Stimulated activated CD8-positive, alpha-beta memory T cell treated with anti-CD3 and anti-CD28 coated beads, Interleukin-15, amount 100 ng/mL, for 1 hour (primary cell): ENCODE measurements at places on chromosomes 1 and 21.

DNA sequence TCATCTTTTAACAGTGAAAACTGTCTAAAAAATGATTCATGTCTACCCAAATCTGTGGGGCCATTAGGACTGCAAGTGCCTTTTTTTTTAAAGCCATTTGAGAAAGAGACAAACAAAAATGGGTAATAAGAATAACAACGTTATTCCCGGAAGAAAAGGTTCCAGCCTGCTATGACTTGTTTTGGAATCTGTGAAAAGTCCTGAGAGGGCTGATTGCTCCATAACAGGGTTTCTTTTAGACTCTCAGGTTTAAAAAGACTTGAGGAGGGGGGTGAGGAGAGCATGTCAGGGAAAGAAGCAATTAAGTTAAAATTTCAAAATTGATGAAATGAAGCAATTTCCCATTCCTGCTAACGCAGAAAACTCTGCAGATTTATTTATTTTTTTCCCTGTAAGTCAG is 56.4 kb downstream of the CACHD1 start:
- no peak for DNase-seq

- peak; percentile 14 for DNase-seq
Observed at GRCh38 chr1:113978863-113979702, at the start of gene OLFML3. Gene OLFML3, plus strand, starts transcription at chr1:113979474. Its CDS starts 43 bp downstream, at chr1:113979517.

- no peak for DNase-seq
Observed at GRCh38 chr1:186295980-186296379, 79.1 kb downstream of the TPR start.

GRCh38 chr1:231364192-231364591 is 26.1 kb downstream of the SPRTN start:
- DNase-seq, result no peak

- DNase-seq, result no peak
Observed at GRCh38 chr1:216140730-216141524, 282.3 kb downstream of the USH2A start.

DNA sequence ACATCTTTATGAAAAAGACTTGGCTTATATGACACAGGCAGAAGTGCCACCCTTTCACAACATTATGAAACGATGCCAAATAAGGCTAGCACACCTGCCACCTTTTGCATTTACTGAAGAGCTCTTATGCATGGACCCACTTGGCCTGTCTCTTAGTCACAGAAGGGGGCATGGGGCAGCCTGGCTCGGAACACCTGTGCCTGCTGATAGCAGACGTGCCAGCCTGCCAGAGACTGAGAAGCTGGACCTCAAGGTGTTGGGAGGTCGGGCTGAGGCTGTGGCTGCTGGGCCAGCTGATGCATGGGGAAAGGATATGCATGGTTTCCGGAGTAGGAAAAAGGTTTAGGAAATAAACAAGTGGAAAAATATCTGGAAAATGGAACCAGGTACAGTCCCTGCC is 21.5 kb downstream of the RCAN1 start:
- no peak for DNase-seq

GRCh38 chr21:38042246-38042645 is 126.0 kb upstream of the KCNJ6 start:
- DNase-seq, result no peak

- DNase-seq, result no peak
Observed at GRCh38 chr1:115251340-115251748, 86.7 kb downstream of the NGF start.

DNA sequence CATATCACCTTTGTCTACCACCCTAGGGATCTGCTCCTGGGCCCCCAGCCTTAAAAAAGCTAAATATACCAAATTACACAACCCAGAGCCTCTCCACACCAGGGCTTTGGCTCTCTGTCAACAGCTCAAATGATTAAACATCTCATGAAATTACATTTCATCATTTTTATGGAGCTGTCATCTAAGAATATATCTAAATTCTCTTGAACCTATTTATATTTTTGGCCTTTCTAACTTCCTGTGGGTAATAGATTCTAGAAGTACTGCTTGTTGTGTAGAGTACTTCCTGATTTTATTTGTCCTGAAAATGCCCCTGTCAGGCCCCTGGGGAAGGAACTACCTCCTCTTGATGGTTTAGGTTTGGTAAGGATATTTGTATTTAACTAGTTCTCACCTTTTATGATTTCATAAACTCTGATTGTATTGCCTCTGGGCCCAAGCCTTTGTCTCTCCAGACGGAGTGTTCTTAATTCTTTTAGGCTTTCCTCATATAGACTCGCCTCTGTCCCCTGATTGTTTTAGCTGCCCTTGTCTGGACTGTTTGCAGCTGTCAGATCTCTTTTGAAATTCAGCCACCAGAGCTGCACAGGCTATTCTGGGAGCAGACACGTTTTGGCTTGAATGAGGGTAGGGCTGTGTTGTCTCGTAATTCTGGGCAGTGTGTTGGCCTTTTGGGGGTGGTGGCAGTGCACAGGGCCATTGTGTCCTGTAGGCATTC is 16.6 kb downstream of the MYOG start:
- DNase-seq, result no peak

DNA sequence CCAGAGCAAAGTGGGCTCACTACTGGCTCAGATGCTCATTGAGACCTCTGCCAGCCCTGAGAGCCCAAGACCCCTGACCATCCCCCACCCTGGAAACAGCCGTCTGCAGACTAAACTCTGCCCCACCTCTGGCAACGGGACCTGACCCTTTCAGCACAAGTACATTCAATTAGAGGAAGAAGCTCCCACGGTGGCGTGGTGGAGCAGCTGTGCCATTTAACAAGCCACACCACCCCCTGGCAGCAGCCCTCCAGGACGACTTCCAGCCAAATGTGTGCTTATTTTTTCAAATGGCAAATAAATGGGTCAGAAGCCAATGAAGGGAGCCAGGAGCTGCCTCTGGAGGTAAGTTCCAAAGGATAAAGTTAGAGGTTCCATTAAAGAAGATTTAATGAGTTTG is 226.7 kb downstream of the NPHP4 start:
- DNase-seq, result no peak

DNA sequence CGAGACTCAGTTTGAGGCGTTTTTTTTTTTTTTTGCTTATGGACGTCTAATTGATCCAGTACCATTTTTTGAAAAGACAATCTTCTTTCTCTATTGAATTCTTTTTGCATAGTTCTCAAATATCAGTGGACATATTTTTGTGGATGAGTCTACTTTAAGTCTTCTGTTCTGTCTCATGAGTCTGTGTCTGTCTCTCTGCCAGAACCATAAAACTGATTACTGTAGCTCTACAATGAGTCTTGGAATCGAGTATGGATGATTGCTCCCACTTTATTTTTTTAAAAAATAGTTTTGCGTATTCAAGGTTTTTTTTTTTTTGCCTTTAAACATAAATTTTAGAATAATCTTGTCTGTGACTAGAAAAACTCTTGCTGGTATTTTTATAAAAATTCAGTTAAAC is 323.5 kb downstream of the ZNF326 start:
- DNase-seq, result no peak

DNA sequence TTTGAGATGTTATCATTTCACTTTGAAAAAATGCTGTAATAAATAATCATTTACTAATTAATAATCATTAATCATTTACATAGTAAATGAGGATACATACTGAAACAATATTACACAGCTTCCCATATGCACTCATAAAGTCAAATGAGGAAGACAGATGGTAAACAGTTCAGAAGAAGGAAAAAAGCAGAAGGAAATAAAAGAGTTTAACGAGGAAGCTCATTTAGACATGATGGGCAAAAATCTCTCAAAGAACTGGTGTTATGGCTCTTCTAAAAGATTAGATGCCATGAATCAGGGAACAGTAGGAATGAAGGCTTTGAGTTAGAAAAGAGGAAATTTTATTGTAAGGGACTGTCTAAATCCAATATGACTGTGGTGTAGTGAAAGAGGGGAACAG is 347.6 kb downstream of the PTPRC start:
- no peak for DNase-seq
